ENCODE measurements at places on chromosomes 12 and 14. TPM values are rescaled to one million over a fixed set of nuclear protein-coding genes. Genes with fewer than 3 reads are reported as not detected.

The NANOG gene
- not detected for total RNA-seq

The VWF gene
- 0.26 TPM for total RNA-seq

The PRPF40B gene
- total RNA-seq = 11.7 TPM

The DPY19L2 gene
- total RNA-seq = 4.4 TPM

The C12orf50 gene
- under 0.01 TPM for total RNA-seq

The SPRING1 gene
- total RNA-seq = 18.8 TPM
